ENCODE measurements at places on chromosomes 11 and 22.
A peak's percentile ranks its signal among the peaks of the same experiment; 100 is the strongest.

- DNase-seq, result no peak
These were observed 79.5 kb upstream of the RTL6 start for GRCh38 chr22:44577391-44578109.

- DNase-seq, result peak; percentile 21
These were observed 568 bp downstream of the ALG8 start for GRCh38 chr11:78138694-78139421.

DNA sequence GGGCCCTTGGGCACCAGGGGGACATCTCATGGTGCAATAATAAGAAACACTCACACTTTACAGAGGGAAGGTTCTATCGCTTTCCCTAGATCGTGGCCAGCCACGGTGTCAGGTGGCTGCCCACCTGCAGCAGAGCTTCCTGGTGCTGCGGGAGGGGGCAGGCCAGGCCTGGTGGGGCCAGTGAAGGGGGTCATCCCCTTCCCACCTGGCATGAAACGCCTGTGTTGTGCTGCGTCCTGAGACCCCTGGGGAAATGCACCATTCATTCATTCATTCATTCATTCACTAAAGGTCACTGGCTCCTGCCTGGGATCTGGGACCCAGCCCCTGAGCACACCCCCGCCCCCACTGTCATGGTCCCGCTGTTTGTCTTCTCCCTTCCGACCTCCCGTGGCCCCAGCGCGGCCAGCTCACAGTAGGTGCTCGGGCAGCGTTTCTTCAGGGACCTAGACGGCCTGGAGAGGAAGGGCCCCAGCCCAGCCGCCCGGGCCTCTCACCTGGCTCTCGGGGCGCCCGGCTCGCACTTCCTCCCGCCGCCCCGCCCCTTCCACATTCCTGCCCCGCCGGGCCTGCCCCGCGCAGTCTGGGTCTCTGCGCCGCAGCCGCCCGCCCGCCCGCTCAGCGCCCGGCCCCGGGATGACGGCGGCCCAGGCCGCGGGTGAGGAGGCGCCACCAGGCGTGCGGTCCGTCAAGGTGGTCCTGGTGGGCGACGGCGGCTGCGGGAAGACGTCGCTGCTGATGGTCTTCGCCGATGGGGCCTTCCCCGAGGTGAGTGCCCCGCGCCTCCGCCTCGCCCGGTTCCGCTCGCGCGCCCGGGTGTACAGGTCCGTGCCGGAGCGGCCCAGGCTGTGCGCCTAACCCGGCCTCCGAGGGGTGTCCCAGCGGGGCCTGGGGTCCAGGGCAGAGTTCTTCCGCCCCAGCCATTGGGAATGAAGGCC, at the start of gene RHOD:
TSS of gene RHOD (plus strand) at position 581 of the 938 bp plus-strand sequence. CDS start at position 637, 56 bp downstream.
- DNase-seq, result peak; percentile 52

- no peak for DNase-seq
These were observed 661.7 kb downstream of the DLG2 start for GRCh38 chr11:84965484-84965883.

DNA sequence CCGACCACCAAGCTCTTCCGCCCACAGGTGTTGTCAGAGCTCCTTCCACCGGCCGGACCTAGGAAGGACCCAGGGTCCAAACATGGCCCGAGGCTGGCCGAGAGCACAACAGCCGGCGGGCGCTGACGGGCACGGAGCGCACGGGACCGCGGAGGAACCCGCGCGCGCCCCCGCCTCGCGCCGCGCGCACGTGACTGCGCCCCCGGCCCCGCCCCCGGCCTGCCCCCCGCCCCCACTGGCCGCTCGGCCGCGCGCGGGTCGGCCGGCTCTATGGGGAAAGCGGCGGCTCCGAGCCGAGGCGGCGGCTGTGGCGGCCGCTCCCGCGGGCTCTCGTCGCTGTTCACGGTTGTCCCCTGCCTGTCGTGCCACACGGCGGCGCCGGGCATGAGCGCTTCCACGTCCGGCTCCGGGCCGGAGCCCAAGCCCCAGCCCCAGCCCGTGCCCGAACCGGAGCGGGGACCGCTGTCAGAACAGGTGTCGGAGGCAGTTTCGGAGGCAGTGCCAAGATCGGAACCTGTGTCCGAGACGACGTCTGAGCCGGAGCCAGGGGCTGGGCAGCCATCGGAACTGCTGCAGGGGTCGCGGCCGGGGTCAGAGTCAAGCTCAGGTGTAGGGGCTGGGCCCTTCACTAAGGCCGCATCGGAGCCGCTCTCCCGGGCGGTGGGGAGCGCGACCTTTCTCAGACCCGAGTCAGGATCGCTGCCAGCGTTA, at the start of gene OSBP2:
TSS of gene OSBP2 (plus strand) at position 235 of the 711 bp plus-strand sequence. CDS start at position 271, 36 bp downstream.
- peak; percentile 52 for DNase-seq

DNA sequence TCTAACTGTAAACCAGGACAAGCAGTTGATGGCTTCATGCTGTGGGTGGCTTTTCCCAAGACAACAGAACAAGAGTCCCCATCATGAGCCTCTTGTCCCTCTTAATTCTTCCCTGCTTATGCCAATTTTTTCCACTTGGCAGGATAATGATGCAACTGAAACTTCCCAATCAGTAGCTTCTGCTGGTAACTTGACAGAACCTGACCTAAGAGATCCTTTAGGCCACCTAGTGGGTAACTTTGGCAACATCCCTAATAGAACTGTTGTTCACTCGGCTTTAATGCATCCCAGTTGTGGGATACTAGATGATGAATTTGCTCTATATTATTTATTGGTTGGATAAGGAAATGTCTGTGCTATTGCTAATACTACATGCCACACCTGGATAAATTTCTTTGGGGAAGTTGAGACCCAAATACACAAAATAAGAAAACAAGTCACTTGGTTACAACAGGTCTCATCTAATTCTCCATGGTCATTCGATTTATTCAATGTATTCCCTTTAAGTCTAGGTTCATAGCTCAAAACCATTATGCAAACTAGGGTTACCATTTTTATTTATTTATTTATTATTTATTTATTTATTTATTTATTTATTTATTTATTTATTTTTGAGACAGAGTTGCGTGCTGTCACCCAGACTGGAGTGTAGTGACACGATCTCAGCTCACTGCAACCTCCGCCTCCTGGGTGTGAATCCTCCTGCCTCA, 41.4 kb upstream of the NFAM1 start:
- peak; percentile 67 for DNase-seq

DNA sequence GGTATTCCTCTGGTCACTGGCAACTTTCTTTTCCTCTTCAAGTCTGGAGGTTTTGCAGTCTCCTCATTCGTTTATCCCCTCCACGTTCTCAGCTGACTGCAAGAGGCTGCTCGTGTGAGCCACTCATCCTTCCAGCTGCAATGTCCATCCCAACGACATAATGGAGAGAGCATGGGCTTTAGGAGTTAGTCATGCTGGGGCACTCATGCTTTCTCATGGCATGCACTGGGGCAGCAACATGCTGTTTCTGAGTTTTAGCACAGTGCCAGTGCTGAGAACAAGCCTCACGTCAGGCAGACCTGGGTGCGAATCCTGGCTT, 7.1 kb downstream of the DCPS start:
- DNase-seq, result no peak

DNA sequence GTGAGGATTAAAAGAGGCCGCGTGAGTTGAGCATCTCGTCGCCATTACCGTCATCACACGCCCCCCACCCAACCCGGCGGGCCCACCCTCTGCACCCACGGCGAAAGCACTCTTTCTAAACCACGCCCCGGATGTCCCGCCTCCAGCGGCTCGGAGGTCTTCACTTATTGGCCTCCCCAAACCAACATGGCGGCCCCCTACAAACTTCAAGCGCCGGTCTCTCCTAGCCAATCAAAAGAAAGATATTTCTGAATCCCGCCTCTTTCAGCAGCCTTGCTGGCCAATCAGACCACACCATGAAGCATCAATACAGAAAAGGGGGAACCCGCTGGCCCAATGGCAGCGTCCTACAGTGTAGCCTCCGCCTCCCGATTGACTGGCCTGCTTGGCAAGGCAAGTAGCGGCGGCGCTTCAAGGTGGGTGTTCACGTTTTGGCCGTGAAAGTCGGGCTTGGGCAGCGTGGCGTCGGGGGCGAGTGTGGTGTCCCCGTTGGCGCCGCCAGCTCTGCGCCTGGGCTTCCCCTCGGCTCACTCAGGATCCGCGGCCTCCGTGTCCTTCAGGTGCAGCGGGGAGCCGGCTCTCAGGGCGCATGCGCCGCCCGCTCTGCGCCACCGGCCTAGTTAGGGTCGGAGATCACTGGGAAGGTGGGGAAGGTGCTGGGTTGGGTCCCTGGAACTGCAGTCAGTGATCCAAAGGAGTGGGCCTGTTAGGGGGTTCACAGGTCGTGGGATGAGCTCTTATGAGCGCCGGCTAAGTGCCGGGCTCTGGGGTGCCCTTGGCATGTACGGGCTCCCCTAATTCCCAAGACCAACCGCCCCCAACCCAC, at the start of gene NDUFS8:
TSS of gene NDUFS8 (plus strand) at position 364 of the 826 bp plus-strand sequence. CDS start 1,471 bp downstream, outside the sequence.
- peak; percentile 99 for DNase-seq
